ENCODE measurements at places on chromosomes 6 and 20.

GRCh38 chr6:134453792-134454510, 136.0 kb upstream of the SGK1 start:
- DNase-seq: no peak

- no peak for DNase-seq
Observed at GRCh38 chr6:142542704-142543233, 241.0 kb downstream of the ADGRG6 start.

DNA sequence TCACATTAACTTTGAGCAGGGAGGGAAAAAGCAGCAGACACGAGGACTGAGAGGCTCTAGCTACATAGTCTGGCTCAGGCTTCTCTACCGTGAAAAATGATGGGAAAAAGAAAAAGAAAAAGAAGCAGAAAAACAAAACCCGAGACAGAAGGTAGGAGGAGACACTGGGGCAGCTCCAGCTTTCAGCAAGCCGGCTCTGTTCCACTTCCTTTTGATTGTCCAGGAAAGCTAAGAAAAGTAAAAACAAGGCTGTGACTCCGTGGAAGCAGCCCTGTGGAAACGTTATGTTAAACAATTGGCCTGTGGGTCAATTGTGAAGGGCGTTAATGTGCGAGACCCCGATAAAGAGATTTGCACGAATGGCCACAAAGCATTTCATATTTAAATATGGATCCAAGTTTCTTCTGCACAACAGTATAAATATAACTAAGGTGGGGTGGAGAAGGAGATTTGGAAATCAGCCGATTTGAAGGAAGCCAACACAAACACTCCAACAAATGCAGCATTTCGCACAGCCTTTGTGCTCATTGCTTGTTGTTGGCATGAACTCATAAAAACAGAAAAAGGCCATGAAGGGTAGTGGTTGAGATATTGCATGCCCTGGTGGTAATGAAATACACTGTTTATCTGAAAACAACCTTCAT, 236.9 kb upstream of the JAG1 start:
- DNase-seq: no peak

DNA sequence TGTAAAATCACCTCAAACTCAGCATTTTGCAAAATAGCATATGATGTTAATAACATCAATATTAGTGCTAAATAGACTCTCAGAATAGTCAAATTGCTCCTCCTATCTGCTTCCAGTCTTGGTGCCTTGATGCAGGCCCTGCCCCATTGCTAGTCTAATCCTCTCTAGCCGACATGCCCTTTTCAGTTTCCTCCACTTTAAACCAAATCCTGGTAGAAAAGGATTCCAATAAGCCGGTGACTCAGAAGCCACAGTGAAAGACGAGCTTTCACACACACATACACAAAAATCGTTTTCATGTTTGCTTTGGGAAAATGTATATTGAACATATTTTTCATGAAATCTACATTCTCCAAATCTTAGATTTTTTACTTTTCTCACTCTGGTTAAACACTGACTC, 203.1 kb downstream of the LMBRD1 start:
- DNase-seq: no peak

- peak; percentile 76 for DNase-seq
Observed at GRCh38 chr6:170147832-170148708, 142.8 kb downstream of the DLL1 start.

GRCh38 chr20:56994006-56994405, 272.4 kb downstream of the BMP7 start:
- no peak for DNase-seq

DNA sequence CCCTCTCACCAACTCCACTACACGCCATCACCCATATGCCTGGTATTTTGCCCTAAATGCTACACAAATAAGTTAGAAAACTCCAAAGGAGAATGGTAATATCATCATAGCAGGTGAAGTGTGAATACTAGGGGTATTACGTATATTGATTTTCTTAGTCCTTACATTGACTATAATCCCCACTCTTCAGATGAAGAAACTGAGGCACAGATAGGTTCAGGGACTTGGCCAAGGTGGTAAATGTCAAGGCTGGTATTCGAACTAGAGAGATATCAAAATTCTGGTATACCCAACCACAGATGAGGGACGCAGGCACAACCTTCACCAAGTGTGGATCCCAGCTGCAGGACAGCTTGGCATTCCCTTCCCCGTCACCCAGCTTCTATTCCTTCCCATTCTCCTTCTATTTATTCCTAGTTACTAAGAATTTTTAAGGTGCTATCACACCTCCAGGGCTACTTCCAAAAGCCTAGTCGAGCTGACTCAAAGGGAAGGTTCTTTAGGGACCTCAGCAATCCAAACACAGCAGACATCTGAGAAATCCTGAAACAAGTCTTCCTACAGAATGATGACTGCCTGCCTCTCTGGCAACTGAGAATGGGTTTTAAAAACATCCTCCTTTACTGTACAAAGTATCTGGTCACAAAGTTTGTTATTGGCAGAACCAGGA, 32.6 kb downstream of the ATXN1 start:
- DNase-seq: no peak

Measured in CD4-positive, CD25-positive, alpha-beta regulatory T cell (primary cell).